ENCODE measurements at places on chromosomes 13 and 19. TPM values are rescaled to one million over a fixed set of nuclear protein-coding genes. Genes with fewer than 3 reads are reported as not detected.

- no peak overlapping the region for H3K4me3 ChIP-seq
- no peak for DNase-seq
- no peaks in the 10 kb centered on the region for H3K27me3 ChIP-seq
- no peak overlapping the region for H3K27ac ChIP-seq
- H3K36me3 ChIP-seq = no peaks in the 10 kb centered on the region
Measured at GRCh38 chr13:110582421-110582954, 21.0 kb upstream of the RAB20 start.

DNA sequence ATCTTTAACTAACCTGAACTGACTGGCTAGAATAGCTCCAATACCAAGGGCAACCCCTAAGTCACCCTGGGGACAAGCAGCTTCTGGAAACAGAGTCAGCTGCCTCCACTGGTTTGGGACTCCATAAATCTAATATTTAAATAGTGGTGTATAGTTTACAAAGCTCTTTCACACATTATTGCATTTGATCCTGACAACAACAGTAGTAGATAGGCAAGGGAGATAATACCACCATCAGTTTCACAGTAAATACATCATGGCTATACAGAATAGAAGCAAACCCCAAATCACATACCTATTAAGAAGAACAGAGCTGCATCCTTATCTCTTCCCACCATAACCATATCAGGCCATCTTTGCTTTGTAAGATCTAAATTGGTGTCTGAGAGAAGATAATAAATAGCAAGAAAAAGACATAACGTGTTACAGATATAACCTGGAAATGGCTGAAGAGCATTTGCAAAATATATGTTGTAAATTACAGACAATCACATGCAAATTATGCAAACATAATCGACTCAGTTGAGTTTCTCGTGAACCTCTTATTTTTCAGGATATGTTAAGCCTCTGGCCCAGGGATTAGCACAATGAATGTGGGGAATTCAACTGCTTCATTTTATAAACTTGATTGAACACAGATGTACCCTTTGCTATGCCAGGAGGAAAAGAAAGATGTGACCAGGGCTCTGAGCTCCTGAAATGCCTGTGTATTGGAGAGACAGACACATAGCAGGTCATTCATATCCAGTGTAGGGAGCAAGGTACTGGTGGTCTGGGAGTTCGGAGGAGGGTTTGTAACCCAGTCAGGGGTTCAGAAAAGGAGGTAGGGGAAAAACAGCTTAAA is 142.5 kb downstream of the SLC7A1 start:
- H3K4me1 ChIP-seq = no peaks in the 10 kb centered on the region
- no peaks in the 10 kb centered on the region for H3K27me3 ChIP-seq
- H3K36me3 ChIP-seq = no peaks in the 10 kb centered on the region
- H3K27ac ChIP-seq = no peak overlapping the region

DNA sequence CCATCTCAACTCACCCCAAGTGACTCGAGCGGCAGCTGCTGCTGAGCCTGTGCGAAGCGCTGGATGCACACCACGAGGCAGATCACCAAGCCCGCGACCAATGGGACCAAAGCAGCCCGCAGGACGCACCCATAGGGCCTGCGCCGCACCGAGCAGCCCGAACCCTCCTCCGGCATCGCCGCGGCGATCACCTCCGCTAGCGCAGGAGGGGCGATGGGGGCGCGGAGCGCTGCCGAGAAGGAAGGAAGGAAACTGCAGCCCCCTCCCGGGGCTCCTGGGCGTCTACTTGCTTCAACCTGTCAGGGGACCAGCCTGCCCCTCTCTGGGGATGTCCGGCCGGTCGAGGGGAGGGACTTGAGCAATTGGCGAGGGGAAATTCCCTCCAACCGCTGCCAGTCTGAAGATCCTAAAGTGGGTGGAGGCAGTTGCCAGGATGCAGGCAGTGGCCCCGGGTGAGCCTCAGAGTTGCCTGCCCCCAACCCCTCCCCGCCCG is at the start of gene CD70:
TSS of gene CD70 (minus strand) at position 324 of the 493 bp plus-strand sequence. CDS start at position 176, 148 bp downstream.
- DNase-seq = no peak
- peaks cover 14% of the 10 kb centered on the region for H3K4me1 ChIP-seq
- H3K27ac ChIP-seq = no peak within 1 kb of the TSS

DNA sequence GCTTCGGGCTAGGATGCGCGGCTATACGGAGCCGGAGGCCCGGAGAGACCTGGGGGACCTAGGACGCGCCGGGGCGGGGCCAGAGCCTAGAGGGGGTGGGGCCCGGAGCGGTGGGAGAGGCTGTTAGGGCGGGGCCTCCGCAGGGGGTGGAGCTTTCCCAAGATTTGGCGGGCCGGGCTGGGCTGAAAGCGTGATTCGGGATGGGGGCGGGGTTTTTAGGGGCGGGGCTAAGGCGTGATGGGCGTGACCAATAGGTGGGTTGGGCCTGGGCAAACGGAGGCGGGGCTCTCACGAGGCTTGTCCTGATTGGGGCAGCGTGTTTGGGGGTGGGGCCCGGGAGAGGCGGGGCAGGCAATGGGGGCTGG is 439 bp downstream of the RAB11B start:
- H3K27me3 ChIP-seq = no peaks in the 10 kb centered on the region
- H3K27ac ChIP-seq = peak overlapping the region; percentile 87
- H3K36me3 ChIP-seq = peaks cover 40% of the 10 kb centered on the region

- no peaks in the 10 kb centered on the region for H3K27me3 ChIP-seq
- H3K27ac ChIP-seq = no peak overlapping the region
- H3K4me3 ChIP-seq = no peak overlapping the region
Measured at GRCh38 chr13:97268772-97269171, 46.6 kb downstream of the MBNL2 start.

GRCh38 chr19:54518844-54519243 is 16.2 kb downstream of the LAIR2 start:
- H3K36me3 ChIP-seq = no peaks in the 10 kb centered on the region
- no peak overlapping the region for H3K4me3 ChIP-seq
- peaks cover 3% of the 10 kb centered on the region for H3K27me3 ChIP-seq
- DNase-seq = no peak

DNA sequence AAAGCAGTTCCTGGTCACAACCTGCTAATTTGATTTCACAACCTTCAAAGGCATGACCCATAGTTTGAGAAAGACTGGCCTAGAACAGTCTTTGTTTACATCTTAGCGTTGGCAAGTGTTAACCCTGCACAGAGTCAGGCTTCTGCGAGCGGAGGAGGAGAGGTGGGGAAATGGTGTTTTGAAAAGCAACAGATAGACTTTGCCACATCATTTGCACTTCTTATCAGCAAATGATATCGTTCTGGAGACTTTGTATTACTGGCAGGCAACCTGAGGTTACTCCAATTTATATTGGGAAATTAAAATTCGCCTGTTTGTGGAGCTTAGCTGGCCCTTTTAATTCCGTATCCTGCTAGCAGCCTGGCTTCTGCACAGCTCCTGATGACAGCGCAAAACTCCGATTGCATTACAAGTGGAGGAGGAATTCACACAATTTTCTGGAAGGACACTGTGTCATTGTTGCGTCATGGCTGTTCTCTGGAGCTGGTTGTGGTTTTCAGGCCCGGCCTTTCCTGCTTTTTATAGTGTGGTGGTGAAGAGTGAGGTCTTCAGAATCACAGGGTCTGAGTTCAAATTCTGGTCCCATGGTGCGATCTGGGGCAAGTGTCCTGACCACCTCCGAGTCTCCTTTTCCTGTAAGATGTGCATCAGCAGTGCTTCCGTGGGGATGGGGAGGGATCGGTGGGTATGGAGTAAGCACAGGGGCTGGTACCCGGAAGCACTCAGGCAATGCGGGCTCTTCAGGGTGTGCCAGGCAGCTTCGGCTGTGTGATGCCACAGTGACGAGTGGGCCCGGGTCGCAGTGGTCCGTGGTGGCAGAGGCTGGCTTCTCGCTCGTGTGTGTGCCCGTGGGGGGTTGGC is 49.1 kb upstream of the EHD2 start:
- H3K36me3 ChIP-seq = peaks cover 26% of the 10 kb centered on the region
- H3K4me1 ChIP-seq = peaks cover 15% of the 10 kb centered on the region
- no peak overlapping the region for H3K27ac ChIP-seq
- no peak overlapping the region for H3K4me3 ChIP-seq
- H3K27me3 ChIP-seq = no peaks in the 10 kb centered on the region

- no peak overlapping the region for H3K27ac ChIP-seq
- no peak for DNase-seq
- no peak overlapping the region for H3K4me3 ChIP-seq
- H3K36me3 ChIP-seq = no peaks in the 10 kb centered on the region
Measured at GRCh38 chr19:48081106-48081505, 29.5 kb downstream of the PLA2G4C start.

DNA sequence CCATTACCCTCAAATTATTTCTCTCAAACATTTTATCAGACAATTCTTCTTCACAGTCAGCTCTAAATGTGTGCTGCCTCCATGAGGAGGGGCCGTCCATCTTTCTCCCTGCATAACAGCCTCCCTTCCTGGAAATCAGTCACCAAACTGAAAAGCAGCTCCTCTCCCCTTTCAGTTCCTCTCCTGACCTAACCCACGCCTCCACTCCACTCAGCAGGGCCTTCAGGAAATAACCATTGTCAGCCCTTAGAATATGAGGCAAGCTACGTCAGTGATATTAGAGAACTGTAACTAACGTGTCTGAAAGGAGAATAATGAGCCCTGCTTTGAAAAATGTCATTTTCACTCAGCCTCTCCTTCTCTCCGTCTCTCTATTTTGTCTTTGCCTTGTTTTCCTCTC is 116.2 kb downstream of the OLFM4 start:
- no peak for DNase-seq
- H3K36me3 ChIP-seq = no peaks in the 10 kb centered on the region
- H3K27ac ChIP-seq = no peak overlapping the region
- H3K27me3 ChIP-seq = no peaks in the 10 kb centered on the region

GRCh38 chr19:36203293-36203692 is 11.2 kb downstream of the ZNF565 start:
- no peaks in the 10 kb centered on the region for H3K27me3 ChIP-seq
- H3K4me3 ChIP-seq = no peak overlapping the region
- no peak overlapping the region for H3K27ac ChIP-seq

GRCh38 chr19:873561-874041 is 14.1 kb downstream of the CFD start:
- H3K27me3 ChIP-seq = no peaks in the 10 kb centered on the region
- no peak overlapping the region for H3K4me3 ChIP-seq
- peaks cover 97% of the 10 kb centered on the region for H3K36me3 ChIP-seq
- peaks cover 10% of the 10 kb centered on the region for H3K4me1 ChIP-seq
- no peak overlapping the region for H3K27ac ChIP-seq

Gene VAV1
- total RNA-seq = 9.5 TPM

Gene FPR3
- total RNA-seq = 2.6 TPM

Gene CAMSAP3
- total RNA-seq = 7.9 TPM

Gene COMMD6
- 234 TPM for total RNA-seq

Gene CD33
- total RNA-seq = 3.0 TPM
